Muscle of arm (tissue), 14 donors: ENCODE measurements at places on chromosomes 11 and 22.

- DNase-seq = peak; percentile 63
These were observed 639 bp downstream of the CRY2 start for GRCh38 chr11:45847911-45848316.

- DNase-seq = no peak
These were observed 143.6 kb downstream of the ADAMTS15 start for GRCh38 chr11:130592056-130592455.

DNA sequence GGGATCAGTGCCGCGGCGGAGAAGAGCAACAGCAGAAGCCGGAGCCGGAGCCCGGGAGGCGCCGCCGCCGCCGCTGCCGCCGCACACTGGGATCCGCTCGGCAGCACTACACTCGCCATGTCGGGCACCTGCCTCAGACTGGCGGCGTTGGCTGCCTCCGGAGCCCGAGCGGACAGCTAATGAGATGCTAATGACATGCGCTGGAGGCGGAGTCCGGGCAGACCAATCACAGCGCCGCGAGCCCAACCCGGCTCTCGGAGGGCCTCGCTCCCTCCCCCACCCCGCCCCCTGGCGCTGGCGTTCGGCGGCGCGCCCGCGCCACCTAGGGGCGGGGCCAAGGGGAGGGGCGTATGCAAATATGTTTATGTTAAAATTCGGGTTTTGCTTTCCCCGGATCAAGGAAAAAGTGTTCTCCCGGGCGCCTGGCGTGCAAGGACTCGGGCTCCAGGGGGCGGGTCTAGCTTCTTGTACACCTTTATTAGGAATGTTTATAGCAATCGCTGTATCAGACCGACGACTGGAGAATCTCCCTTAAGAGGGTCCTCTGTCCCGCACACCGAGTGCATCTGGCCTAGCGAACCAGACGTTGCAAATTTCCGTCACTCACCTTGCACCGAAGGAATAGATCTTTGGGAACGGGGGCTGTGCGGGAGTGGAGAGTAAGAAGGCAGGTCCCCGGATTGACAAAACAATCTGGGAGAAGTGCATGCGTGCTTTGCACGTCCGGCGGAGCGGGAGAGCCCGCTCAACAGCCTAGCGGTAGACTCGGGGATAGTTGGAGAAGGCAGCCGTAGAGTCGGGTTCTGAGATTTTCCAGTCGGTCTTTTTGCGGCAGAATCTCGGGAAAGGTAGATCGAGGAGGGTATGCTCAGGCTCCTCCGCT is at the start of gene CADM1:
CADM1 (minus strand) TSS at position 140 of the 883 bp plus-strand sequence.
- DNase-seq = peak; percentile 90

GRCh38 chr11:129996113-129996870 is 6.3 kb downstream of the PRDM10 start:
- DNase-seq = no peak

DNA sequence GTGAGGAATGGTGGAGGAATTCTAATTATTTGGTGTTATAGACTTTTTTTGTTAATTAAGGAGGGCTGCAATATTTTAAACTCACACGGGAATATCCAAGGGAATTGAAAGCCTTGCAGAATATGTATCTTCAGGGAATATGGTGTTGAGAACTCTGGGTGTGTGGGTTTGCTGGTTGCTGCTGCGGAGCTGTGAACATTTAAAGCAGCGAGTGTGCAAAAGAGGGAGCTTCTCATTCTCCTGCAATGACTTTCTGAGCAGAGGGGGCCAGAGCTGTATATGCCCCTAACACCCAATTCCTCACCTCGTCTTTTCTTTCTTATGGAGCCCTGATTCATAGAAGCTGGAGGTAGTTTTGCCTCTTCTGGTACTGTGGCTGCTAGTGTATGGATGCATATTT is 217.7 kb downstream of the HIPK3 start:
- no peak for DNase-seq

- no peak for DNase-seq
These were observed 22.6 kb downstream of the RPL27A start for GRCh38 chr11:8705146-8705545.

DNA sequence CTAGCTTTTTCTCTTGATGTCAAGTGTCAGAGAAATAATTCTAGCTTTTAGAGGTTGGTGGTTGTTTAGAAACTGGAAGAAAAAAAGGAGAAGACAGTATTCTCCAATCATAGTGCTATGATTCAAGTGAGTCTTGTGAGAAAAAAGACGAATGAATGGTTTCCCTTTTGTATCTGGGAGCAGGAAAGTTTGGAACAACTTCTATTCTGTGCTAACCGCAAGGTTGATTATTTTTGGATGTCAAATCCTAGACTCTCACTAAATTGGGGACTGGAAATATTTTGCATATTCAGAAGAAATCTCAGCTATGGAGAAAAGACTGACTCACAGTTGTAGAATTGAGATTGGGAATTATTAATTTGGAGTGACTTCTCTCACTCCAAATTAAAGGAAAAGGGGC is 69.2 kb downstream of the SYT13 start:
- DNase-seq = no peak

- DNase-seq = no peak
These were observed 109.3 kb downstream of the CTTN start for GRCh38 chr11:70507466-70508230.

GRCh38 chr11:118912742-118913410 is 12.8 kb downstream of the BCL9L start:
- DNase-seq = no peak

- DNase-seq = no peak
These were observed 48.8 kb downstream of the ACAT1 start for GRCh38 chr11:108170184-108170583.

- no peak for DNase-seq
These were observed 33.6 kb downstream of the ASRGL1 start for GRCh38 chr11:62370743-62371440.

DNA sequence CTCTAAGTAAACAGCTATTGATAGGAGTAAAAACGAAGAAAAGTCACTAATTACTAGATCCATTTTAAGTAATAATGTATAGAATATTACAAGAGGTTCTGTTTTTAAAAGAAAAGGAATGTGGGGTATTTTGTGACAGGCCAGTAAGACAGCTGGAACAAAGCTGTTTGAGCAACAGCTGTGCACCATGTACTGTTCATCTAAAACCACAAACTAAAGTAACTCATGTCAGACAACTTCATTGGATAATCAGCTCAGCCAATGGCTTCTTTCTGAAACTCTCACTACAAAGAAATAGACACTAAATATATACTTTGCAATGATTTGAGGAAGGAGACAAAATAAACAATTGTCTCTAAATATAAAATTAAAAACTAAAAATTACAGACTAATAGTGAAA is 16.1 kb downstream of the RRAS2 start:
- no peak for DNase-seq

DNA sequence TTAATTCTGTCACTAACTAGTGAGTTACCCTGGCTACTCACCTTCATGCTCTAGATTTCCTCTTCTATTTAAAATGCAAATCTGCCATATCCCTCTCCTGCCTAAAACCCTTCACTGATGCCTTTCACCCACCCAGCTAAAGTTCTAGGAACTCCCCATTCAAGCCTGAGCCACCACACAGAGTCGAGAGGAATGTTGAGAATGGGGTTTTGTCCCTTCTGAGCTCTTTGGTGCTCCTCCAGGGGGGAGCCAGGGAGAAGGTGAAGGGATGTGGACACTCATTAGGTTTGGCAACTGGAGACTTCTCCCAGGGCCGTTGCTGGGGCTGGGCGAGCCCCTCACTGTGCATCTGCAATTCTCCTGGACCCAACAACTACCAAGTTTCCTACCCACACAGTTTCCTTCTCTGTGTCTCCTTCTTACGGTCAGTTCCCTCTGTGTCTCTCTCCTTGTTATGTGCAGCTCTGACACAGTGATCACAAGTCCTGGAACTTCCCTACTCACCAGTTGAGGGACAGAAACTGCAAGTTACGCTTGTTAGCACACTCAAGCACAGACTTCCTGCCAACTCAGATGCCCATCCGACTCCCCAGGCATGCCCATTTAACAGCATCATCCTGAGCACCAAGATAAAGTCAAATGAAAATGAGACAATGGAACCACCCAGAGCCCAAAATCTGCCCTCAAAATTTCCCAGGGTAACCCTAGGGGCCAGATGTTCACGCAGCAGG is 6.5 kb upstream of the IL10RA start:
- DNase-seq = no peak

DNA sequence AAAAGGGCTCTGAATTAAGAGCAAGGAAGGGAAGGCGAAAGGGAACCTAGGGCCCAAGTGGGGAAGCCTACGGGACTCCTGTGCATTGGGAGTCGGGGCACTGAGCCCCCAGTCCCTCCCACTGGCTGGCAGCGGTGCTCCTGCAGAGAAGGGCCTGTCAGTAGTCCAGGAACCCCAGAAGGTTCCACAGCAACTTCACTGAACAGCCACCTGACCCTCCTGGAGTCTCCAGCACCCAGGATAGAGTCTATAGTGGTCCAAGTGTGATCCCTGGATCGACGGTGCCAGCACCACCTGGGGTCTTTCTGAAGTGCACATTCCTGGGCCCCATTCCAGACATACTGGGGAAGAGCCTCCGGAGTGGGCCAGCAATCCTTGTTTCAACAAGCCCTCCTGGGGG is 100.0 kb upstream of the B3GAT1 start:
- no peak for DNase-seq

DNA sequence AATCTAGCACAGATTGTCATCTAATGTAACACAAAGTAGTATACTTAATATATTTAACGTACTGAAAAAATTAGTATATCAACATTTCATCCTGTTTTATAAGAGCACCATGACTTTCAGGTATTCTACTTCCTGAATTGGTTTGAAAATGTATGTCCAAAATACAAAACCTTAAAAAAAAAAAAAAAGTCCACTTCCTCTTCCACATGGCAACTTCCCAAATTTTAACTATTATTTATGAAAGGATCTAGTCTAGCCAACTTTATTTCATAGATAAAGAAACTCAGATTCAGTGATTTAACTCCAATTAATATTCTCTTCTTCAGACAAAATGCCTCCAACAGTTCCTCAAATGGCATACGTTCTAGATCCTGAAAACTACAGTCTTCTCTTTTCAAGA is 44.0 kb downstream of the PIK3C2A start:
- DNase-seq = no peak

DNA sequence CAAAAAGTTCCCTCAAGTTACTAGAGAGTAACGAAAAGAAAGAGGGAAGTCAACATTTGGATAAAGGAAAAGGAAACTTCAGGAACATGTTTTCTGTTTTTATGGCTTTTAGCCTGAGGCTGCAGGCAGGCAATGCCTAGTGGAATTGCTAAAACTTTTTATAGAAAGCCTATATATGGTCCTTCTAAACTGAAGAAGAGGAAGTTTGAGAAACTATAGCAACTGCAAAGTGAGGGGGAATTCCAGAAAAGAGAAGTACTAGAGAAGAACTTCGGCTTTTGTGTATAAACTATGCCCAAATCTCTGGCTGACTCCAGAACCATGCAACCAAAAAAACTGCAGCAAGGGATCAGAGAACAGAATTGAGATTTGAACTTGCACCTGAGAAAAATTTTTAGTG is 74.3 kb upstream of the ARHGAP42 start:
- no peak for DNase-seq

DNA sequence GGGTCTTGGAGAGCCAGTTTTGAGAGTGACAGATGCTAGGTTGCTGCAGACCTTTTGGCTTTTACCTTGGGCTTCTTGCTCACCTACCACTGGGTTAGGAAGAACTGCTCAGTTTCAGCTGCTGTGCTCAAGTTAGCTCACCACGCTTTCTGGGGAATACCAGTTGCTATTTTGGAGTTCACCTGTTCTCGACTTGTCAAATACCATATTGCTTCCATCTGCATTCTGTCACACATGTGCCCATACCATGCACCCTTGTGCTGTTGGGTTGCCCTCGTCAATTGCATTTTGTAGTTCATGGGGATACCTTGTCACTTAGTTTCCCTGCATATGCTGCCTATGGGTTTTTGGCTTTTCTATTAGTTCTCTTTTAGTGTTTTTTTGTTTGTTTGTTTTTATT is 23.0 kb upstream of the BARX2 start:
- DNase-seq = no peak

- no peak for DNase-seq
These were observed 104.0 kb upstream of the TOP3B start for GRCh38 chr22:22086501-22087158.

GRCh38 chr22:20013382-20013871 is 3.2 kb downstream of the ARVCF start:
- peak; percentile 55 for DNase-seq

- no peak for DNase-seq
These were observed 369.5 kb downstream of the BRD1 start for GRCh38 chr22:49457946-49458707.

DNA sequence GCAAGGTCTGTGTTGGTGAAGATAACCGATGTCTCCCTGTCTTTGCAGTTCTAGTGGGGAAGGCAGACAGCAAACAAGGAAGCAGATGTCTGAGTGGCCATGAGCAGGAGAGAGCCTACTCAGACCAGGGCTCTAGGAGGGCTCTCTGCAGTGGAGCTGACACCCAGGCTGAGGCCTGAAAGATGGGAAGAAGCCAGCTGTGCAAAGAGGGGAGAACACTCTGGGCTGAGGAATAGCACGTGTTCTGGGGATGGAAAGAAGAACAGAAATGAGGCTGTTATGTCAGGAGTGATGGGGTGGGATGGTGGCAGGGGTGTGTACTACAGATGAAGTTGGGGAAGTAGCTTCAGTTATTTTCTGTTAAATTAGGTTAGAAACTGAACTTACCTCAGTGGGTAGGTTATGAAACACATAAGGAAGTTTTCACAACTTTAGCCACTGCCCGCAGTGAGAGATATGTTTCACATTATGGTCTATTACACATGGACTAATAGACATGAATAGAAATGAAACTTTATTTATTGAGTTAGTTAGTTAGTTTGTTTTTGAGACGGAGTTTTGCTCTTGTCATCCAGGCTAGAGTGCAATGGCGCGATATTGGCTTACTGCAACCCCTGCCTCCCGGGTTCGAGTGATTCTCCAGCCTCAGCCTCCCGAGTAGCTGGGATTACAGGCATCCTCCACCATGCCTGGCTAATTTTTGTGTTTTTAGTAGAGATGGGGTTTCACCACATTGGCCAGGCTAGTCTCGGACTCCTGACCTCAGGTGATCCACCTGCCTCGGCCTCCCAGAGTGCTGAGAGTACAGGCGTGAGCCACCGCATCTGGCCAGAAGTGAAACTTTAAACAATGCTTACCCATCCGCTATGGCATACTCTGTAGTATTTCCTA is 7.8 kb downstream of the DCPS start:
- DNase-seq = no peak

GRCh38 chr11:95067841-95068219 is 1.1 kb downstream of the SRSF8 start:
- DNase-seq = peak; percentile 65

- DNase-seq = no peak
These were observed 25.7 kb downstream of the LRRC10B start for GRCh38 chr11:61534025-61534932.
